ENCODE measurements at places on chromosomes 5 and 9. TPM values are rescaled to one million over a fixed set of nuclear protein-coding genes. Genes with fewer than 3 reads are reported as not detected.

STPG3 gene
- 0.37 TPM for total RNA-seq

LOX gene
- not detected for total RNA-seq

LIFR gene
- total RNA-seq: not detected

KIF24 gene
- 0.71 TPM for total RNA-seq

FTMT gene
- not detected for total RNA-seq

TMEFF1 gene
- total RNA-seq: 0.29 TPM

C5orf52 gene
- not detected for total RNA-seq

HAPLN1 gene
- total RNA-seq: not detected

SHOC1 gene
- total RNA-seq: not detected

WDR5 gene
- total RNA-seq: 20.8 TPM

PTGER4 gene
- 66.3 TPM for total RNA-seq

RASEF gene
- total RNA-seq: not detected

CDKN2B-AS1 gene
- 1.4 TPM for total RNA-seq

FANCG gene
- total RNA-seq: 27.4 TPM

PCDH12 gene
- total RNA-seq: not detected

SLC6A19 gene
- not detected for total RNA-seq

TGFBI gene
- total RNA-seq: 1.3 TPM

DNA sequence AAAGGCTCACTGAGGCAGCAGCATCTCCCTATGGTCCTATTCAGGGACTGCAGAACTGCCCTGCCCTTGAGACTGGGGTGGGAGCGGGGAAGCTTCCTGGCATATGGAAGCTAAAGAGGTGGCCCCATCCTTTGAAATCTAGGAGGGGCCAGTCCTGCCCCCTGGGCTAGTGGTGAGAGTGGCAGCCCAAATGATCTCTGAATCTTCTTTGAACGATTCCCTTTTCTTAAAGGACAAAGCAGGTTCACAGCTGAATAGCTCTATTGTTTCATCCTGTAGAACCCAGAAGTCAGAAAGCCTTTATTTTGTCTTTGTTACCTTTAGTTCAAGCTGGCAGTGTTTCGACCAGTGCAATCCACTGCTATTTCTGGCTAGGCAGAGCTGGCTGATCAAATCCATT is 741.9 kb downstream of the IRX1 start:
- H3K4me1 ChIP-seq: no peaks in the 10 kb centered on the region
- no peaks in the 10 kb centered on the region for H3K27me3 ChIP-seq
- H3K36me3 ChIP-seq: no peaks in the 10 kb centered on the region
- no peak for DNase-seq
- H3K27ac ChIP-seq: no peak overlapping the region

GRCh38 chr5:97627272-97627671 is 444.2 kb upstream of the RIOK2 start:
- H3K36me3 ChIP-seq: no peaks in the 10 kb centered on the region
- no peak overlapping the region for H3K27ac ChIP-seq
- no peak overlapping the region for H3K4me3 ChIP-seq

GRCh38 chr5:58934629-58935097 is 351.8 kb downstream of the RAB3C start:
- H3K36me3 ChIP-seq: no peaks in the 10 kb centered on the region
- no peak overlapping the region for H3K4me3 ChIP-seq
- H3K4me1 ChIP-seq: no peaks in the 10 kb centered on the region
- H3K27ac ChIP-seq: no peak overlapping the region
- peaks cover 12% of the 10 kb centered on the region for H3K27me3 ChIP-seq
- no peak for DNase-seq

GRCh38 chr9:91207729-91208418 is 153.8 kb downstream of the AUH start:
- H3K4me3 ChIP-seq: peak overlapping the region; percentile 47
- DNase-seq: no peak
- no peaks in the 10 kb centered on the region for H3K36me3 ChIP-seq
- peak overlapping the region; percentile 83 for H3K27ac ChIP-seq

- no peak overlapping the region for H3K27ac ChIP-seq
- no peaks in the 10 kb centered on the region for H3K27me3 ChIP-seq
- peaks cover 2% of the 10 kb centered on the region for H3K4me1 ChIP-seq
- H3K4me3 ChIP-seq: no peak overlapping the region
Observed at GRCh38 chr5:176906126-176906525, 7.0 kb upstream of the HK3 start.

DNA sequence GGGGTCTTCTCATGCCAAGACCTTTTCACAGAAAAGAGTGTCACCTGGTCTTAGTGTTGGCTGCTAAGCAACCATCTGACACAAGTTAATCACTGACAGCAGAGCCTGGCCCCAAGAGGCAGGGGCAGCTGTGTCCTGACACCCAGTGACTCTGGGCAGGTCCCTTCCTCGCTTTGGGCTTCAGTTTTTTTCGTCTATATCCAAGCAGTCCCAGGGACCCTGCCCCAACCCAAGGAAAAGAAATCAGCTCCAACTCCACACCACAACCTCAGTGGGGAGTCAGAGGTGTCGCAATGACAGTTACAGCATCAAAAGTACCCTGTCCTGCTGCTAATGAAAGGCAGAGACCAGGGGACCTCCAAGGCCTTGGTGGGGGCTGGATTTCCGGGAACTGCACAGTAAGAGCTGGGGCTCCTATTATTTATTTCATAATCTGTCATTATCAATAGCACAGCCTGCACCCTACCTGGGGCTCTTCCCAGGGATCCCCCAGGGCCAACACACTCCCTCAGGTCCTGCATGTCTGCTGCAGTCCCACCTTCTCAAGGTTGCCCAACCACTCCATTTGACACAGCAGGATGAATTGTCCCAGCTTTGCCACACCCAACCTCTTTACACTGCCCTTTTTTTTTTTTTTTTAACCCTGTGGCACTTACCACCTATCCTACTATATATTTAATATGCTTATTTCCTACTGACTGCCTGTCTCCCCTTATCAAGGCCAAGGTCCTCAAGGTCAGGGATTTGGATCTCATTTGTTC is 9.4 kb downstream of the ANKS6 start:
- H3K27ac ChIP-seq: no peak overlapping the region
- H3K36me3 ChIP-seq: peaks cover 14% of the 10 kb centered on the region

- H3K4me1 ChIP-seq: no peaks in the 10 kb centered on the region
- no peak for DNase-seq
- peaks cover 1% of the 10 kb centered on the region for H3K27me3 ChIP-seq
Observed at GRCh38 chr5:96279801-96280542, 153.1 kb downstream of the PCSK1 start.

- DNase-seq: no peak
- H3K36me3 ChIP-seq: no peaks in the 10 kb centered on the region
Observed at GRCh38 chr9:17578911-17579793, at the start of gene SH3GL2. SH3GL2 (plus strand) TSS chr9:17579066.

- no peak overlapping the region for H3K4me3 ChIP-seq
- no peaks in the 10 kb centered on the region for H3K27me3 ChIP-seq
- peaks cover 28% of the 10 kb centered on the region for H3K4me1 ChIP-seq
- no peak overlapping the region for H3K27ac ChIP-seq
- no peak for DNase-seq
Observed at GRCh38 chr9:123925161-123925560, 4.8 kb downstream of the DENND1A start.

DNA sequence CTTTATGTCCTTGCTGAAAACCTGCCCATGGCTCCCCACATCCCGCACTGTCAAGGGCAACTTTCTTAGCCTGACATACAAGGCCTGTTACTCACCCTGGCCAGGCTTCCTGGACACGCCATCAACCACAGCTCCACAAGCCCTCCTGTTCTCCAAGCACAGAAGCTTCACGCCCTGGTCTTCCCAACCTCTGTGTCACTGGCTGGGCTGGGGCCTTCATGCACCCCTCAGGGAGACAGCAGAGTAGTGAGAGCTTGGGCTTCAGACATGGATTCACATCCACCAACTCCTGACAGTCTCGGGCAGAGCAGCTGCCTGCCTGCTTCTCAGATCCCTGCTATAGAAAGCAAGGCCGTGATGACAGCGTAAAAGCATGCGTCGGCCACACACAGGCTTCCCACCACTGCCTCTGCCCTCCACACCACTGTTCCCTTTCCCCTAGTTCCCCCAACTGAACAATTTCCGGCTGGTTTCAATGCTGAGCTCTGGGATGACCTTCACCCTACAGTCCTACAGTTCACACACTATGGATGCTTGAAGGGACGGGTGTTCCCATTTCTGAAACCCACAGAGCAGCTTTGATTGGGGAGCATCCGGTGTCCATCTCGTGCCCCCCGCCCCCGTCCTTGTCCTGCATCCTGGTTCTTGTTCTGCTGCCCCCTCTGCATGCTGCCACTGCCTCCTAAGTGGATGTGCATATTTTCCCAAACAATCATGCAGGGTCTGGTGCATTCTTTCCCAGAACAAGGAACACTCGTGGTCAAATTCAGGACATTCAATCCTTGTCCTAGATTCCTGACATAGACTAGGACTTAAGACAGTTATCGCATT is 33.4 kb upstream of the ADAMTS2 start:
- H3K4me1 ChIP-seq: no peaks in the 10 kb centered on the region
- no peak for DNase-seq

GRCh38 chr9:18260521-18260920 is 213.4 kb upstream of the ADAMTSL1 start:
- H3K27me3 ChIP-seq: peaks cover 7% of the 10 kb centered on the region
- H3K36me3 ChIP-seq: no peaks in the 10 kb centered on the region
- H3K4me1 ChIP-seq: no peaks in the 10 kb centered on the region
- DNase-seq: no peak

GRCh38 chr9:7967851-7968250 is 168.3 kb upstream of the DMAC1 start:
- no peak overlapping the region for H3K27ac ChIP-seq
- DNase-seq: no peak
- H3K27me3 ChIP-seq: no peaks in the 10 kb centered on the region
- no peaks in the 10 kb centered on the region for H3K36me3 ChIP-seq
- no peak overlapping the region for H3K4me3 ChIP-seq

- DNase-seq: no peak
- H3K36me3 ChIP-seq: peaks cover 30% of the 10 kb centered on the region
- no peaks in the 10 kb centered on the region for H3K27me3 ChIP-seq
- H3K4me1 ChIP-seq: no peaks in the 10 kb centered on the region
- no peak overlapping the region for H3K27ac ChIP-seq
Observed at GRCh38 chr5:132646583-132647266, 11.2 kb upstream of the IL13 start.

- peaks cover 9% of the 10 kb centered on the region for H3K4me1 ChIP-seq
- no peak for DNase-seq
- H3K4me3 ChIP-seq: no peak overlapping the region
- no peaks in the 10 kb centered on the region for H3K36me3 ChIP-seq
Observed at GRCh38 chr9:5879419-5880181, 11.1 kb upstream of the MLANA start.

GRCh38 chr5:38286002-38286401 is 27.6 kb downstream of the EGFLAM start:
- no peaks in the 10 kb centered on the region for H3K4me1 ChIP-seq
- no peaks in the 10 kb centered on the region for H3K27me3 ChIP-seq
- H3K4me3 ChIP-seq: no peak overlapping the region
- no peak for DNase-seq

DNA sequence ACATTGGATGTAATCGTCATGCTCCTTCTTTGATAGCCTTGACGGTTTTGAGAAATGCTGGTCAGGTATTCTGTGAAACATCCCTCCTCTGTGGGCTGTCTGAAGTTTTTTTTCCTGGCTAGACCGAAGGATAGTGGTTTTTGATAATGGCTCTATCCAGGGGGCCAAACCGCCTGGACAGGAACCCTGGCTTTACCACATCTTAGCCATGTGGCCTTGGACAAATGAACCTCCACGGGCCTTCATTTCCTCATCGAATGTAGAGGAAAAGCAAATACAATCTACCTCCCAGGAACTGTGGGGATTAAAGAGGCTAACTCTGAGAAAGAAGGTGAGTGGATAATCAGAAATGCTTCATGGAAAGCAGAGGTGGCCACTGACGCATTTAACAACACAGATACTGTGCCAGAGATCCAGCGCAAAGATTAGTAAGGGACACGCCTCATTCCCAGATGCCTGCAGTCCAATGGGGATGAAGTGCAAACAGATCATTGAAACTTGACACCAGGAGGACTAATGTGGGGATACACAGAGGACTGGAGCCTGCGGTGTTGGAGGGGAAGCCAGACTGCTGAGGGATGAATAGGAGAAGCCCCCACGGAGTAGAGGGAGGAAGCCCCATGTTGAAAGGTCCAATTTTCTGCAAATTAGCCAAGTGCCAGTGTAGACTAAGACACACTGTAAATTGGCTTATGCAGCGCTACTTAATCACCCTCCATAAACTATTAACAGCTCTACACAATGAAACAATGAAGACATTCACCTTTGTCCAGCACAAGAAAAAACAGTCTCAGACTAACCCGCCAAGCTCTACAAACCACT is 41.6 kb downstream of the MYO10 start:
- H3K36me3 ChIP-seq: no peaks in the 10 kb centered on the region
- H3K27me3 ChIP-seq: no peaks in the 10 kb centered on the region
- no peak overlapping the region for H3K27ac ChIP-seq
- H3K4me1 ChIP-seq: no peaks in the 10 kb centered on the region
- DNase-seq: no peak

GRCh38 chr9:89254773-89255125 is 56.2 kb upstream of the CKS2 start:
- no peaks in the 10 kb centered on the region for H3K4me1 ChIP-seq
- H3K4me3 ChIP-seq: no peak overlapping the region
- no peak for DNase-seq
- no peak overlapping the region for H3K27ac ChIP-seq
- no peaks in the 10 kb centered on the region for H3K36me3 ChIP-seq

- no peak overlapping the region for H3K27ac ChIP-seq
- H3K27me3 ChIP-seq: peaks cover 13% of the 10 kb centered on the region
- no peaks in the 10 kb centered on the region for H3K4me1 ChIP-seq
- no peak for DNase-seq
- H3K36me3 ChIP-seq: no peaks in the 10 kb centered on the region
- no peak overlapping the region for H3K4me3 ChIP-seq
Observed at GRCh38 chr9:72581694-72582093, 60.3 kb downstream of the TMC1 start.

- H3K27me3 ChIP-seq: peaks cover 14% of the 10 kb centered on the region
- no peaks in the 10 kb centered on the region for H3K36me3 ChIP-seq
- H3K4me3 ChIP-seq: no peak overlapping the region
- no peaks in the 10 kb centered on the region for H3K4me1 ChIP-seq
- H3K27ac ChIP-seq: no peak overlapping the region
Observed at GRCh38 chr5:67400752-67401151, 204.2 kb upstream of the CD180 start.

- H3K36me3 ChIP-seq: no peaks in the 10 kb centered on the region
- H3K4me3 ChIP-seq: no peak overlapping the region
- H3K4me1 ChIP-seq: no peaks in the 10 kb centered on the region
Observed at GRCh38 chr5:150584556-150585335, 55.7 kb upstream of the SYNPO start.

GRCh38 chr5:149759986-149760853 is 30.1 kb downstream of the PPARGC1B start:
- no peaks in the 10 kb centered on the region for H3K36me3 ChIP-seq
- H3K4me1 ChIP-seq: no peaks in the 10 kb centered on the region
- H3K27ac ChIP-seq: no peak overlapping the region
- no peaks in the 10 kb centered on the region for H3K27me3 ChIP-seq

GRCh38 chr9:110812886-110813285 is 144.3 kb downstream of the MUSK start:
- no peaks in the 10 kb centered on the region for H3K4me1 ChIP-seq
- H3K27me3 ChIP-seq: no peaks in the 10 kb centered on the region
- H3K27ac ChIP-seq: no peak overlapping the region
- no peaks in the 10 kb centered on the region for H3K36me3 ChIP-seq
- DNase-seq: no peak

Data from activated B cell treated with CpG ODN at 0.5 μM for 24 hours (primary cell).